ENCODE measurements at places on chromosomes 1 and 21.
A peak's percentile ranks its signal among the peaks of the same experiment; 100 is the strongest.

DNA sequence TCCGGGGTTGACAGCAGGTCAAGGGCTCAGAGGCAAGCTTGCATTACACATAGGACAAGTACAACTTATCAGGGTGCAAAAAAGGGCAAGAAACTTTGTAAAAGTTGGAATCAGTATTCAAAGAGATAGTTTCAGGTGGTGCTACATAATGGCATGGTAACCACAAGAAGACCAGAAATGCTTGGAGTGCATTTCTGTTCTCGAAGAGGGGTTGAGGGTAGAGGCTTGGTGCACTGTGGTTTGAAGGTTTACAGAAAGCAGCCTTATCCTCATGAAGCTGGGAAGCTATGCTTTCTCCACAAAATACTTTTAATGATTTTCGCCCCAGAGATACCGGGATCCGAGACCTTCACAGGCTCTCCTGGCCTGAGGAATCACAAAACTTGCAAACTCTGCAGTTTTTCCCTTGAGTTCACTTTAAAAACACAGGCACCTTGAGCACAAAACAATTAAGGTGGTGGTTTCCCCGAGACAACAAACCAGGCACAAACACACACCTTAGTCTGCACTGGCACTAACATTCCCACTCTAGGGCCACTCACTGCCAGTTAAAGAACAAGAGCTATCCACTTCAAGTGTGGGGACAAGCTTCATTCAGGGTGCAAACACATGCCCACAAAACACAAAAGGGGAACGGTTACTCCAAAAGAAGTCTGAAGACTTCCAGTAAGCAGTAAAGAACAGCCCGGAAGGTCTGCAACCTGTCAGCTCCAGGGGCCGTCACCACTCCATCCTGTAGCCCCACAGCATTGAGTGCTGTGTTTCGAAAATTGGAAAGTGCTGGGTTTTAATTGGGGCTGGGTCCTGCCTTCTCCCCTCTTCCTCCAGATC, 29.8 kb upstream of the NFIA start:
- DNase-seq: no peak
- peaks cover 15% of the 10 kb centered on the region for H3K4me1 ChIP-seq
- H3K27ac ChIP-seq: peak overlapping the region; percentile 1
- peaks cover 32% of the 10 kb centered on the region for H3K27me3 ChIP-seq
- H3K36me3 ChIP-seq: peaks cover 1% of the 10 kb centered on the region
- H3K4me3 ChIP-seq: peak overlapping the region; percentile 70

- H3K27ac ChIP-seq: no peak overlapping the region
- H3K4me3 ChIP-seq: no peak overlapping the region
- H3K27me3 ChIP-seq: no peaks in the 10 kb centered on the region
- DNase-seq: no peak
- H3K36me3 ChIP-seq: no peaks in the 10 kb centered on the region
These were observed 141.8 kb upstream of the PBX1 start for GRCh38 chr1:164417016-164417704.

- H3K4me1 ChIP-seq: peaks cover 12% of the 10 kb centered on the region
- no peak for DNase-seq
- peaks cover 9% of the 10 kb centered on the region for H3K36me3 ChIP-seq
These were observed 54.8 kb downstream of the CLSTN1 start for GRCh38 chr1:9768983-9769382.

DNA sequence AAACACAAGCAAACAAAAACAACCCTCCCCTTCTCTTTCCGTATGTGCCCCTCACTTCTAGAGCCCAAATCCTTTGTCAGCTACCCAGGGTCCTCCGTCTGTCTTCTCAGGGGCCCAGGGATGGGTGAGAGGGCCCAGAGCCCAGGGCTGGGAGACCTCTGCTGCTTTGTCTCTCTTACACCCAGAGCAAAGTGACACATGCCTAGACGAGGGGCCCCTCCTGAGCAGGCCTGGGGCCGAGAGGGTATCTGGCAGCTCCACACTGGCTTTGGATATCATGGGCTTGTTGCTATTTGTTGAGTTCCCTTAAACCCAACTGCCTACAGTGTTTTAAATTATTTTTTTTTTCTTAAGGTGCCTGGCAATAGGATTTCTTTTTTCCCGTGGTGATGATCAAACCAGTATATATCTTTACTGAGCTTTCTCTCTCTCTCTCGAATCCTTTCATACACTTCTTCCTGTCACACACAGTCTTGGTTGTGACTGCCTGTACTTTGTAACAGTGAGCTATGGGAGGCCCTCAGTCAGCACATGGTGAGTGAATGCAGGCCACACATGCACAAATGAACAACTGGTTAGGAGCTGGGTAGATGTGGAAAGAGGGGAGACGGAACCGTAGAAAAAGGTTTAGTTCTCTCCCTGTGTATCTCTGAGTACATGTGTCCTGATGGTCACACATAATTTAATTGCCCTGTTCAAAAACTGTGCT, 14.5 kb downstream of the RASSF5 start:
- no peaks in the 10 kb centered on the region for H3K27me3 ChIP-seq
- H3K4me3 ChIP-seq: no peak overlapping the region
- H3K27ac ChIP-seq: peak overlapping the region; percentile 18
- no peak for DNase-seq

DNA sequence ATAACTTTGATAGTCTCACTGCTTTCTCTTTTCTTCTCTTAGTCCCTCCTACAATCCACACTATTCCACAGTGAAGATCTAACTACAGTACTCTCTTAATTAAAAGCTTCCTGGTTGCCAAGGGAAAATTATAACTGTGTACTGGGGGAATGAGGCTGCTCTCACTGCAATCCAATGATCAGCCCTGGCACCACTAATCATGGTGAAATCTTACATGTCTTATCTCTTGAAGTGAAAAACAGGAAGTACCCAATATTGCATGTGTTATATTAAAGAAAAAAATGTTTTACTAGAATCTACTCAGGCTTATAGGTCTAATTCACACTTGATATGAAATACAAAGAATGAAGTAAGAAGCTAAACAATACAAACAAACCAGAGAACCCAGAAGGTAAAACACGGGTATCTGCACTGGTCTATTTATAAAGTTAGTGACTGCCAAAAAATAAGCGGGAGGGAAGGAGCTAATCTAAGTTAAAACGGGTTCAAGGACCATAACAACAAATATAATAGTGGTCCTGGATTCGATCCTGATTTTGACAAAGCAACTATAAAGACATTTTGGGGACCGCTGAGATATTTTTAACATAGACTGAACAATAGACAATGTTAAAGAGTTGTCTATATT, 57.5 kb downstream of the RGS2 start:
- H3K36me3 ChIP-seq: no peaks in the 10 kb centered on the region
- peaks cover 8% of the 10 kb centered on the region for H3K27me3 ChIP-seq
- H3K4me3 ChIP-seq: no peak overlapping the region
- no peak overlapping the region for H3K27ac ChIP-seq
- H3K4me1 ChIP-seq: no peaks in the 10 kb centered on the region
- no peak for DNase-seq

DNA sequence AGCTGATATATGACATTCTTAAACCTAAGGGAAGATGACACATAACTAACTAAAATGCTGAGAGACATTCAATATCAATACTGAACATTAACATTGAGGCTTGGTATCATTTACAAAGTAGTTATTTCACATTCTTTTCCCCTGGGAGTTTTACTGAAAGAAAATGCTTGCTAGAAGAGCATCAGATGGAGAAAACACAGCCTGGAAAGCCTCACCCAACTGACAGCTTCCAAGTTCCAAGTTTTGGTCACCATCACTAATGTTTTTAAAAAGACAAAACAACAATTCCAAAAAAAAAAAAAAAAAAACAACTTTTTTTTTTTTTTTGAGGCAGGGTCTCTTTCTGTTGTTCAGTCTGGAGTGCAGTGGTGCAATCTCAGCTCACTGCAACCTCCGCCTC, 80.6 kb downstream of the DSCAM start:
- H3K4me1 ChIP-seq: peaks cover 3% of the 10 kb centered on the region
- H3K27me3 ChIP-seq: no peaks in the 10 kb centered on the region
- H3K36me3 ChIP-seq: no peaks in the 10 kb centered on the region
- DNase-seq: no peak
- no peak overlapping the region for H3K27ac ChIP-seq

- no peaks in the 10 kb centered on the region for H3K36me3 ChIP-seq
- H3K4me3 ChIP-seq: no peak overlapping the region
- DNase-seq: no peak
- peaks cover 9% of the 10 kb centered on the region for H3K27me3 ChIP-seq
These were observed 11.8 kb upstream of the FASLG start for GRCh38 chr1:172647110-172647564.

DNA sequence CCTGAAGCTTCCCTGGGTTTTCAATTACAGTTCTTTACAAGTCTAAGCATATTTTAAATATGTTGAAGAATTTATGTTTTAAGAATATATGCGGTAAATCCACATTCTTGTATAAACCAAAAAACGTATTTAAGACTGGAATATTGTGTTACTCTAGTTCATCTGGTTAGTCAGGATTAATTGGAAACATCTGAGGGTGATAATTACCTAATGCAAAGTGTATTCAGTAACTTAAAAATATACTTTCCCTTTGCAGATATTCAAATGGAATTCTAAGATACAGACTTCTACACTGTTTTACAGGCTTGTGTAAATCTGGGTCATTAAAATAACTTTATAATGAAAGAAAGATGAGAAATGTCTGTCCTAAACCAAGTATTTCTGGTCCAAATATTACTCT, 302.0 kb downstream of the VAV3 start:
- H3K27ac ChIP-seq: no peak overlapping the region
- peaks cover 18% of the 10 kb centered on the region for H3K36me3 ChIP-seq
- DNase-seq: no peak
- no peaks in the 10 kb centered on the region for H3K4me1 ChIP-seq
- no peaks in the 10 kb centered on the region for H3K27me3 ChIP-seq

DNA sequence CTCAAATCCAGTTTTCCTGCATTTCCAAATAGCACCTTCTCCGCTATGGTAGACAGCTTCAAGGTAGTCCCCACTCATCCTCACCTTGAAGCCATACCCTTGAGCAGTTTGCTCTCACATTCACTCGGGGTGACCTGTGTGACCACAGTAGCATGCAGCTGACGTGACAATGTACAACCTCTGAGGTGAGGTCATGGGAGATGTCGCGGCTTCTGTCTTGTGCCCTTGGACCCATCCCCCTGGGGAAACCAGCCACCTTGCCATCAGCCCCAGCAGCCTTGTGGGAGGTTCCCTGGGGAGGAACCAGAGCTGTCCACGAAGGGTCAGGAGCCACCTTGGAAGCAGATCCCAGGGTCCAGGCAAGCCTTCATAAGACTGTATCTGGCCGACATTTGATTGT, 38.3 kb upstream of the DUSP10 start:
- no peak overlapping the region for H3K27ac ChIP-seq
- no peak for DNase-seq

GRCh38 chr21:45740491-45741357, 97.2 kb downstream of the PCBP3 start:
- no peak for DNase-seq
- no peak overlapping the region for H3K4me3 ChIP-seq
- H3K27ac ChIP-seq: no peak overlapping the region
- H3K27me3 ChIP-seq: no peaks in the 10 kb centered on the region
- H3K36me3 ChIP-seq: peaks cover 4% of the 10 kb centered on the region

DNA sequence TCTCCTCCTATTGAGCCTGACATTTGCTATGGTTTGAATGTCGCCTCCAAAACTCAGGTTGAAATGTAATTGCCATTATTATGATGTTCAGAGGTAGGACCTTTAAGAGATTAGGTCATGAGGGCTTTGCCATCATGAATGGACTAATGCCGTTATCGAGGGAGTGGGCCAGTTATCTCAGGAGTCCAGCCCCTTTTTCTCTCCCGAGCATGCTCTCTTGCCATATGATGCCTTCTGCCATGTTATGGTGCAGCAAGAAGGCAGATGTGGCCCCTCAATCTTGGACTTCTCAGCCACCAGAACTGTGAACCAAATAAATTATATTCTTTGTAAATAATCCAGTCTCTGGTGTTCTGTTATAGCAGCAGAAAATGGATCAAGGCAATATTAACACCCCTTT, 323.5 kb downstream of the RRAGC start:
- no peak overlapping the region for H3K4me3 ChIP-seq
- peaks cover 6% of the 10 kb centered on the region for H3K4me1 ChIP-seq
- H3K27me3 ChIP-seq: no peaks in the 10 kb centered on the region
- no peak overlapping the region for H3K27ac ChIP-seq
- no peaks in the 10 kb centered on the region for H3K36me3 ChIP-seq
- DNase-seq: no peak

Measured in memory B cell (primary cell).